ENCODE measurements at places on chromosomes 5 and 9. TPM values are rescaled to one million over a fixed set of nuclear protein-coding genes. Genes with fewer than 3 reads are reported as not detected.
A peak's percentile ranks its signal among the peaks of the same experiment; 100 is the strongest.

- no peak for DNase-seq
Observed at GRCh38 chr9:116986015-116986414, 298.9 kb downstream of the TRIM32 start.

GAPVD1 gene
- total RNA-seq: 46.0 TPM

DNA sequence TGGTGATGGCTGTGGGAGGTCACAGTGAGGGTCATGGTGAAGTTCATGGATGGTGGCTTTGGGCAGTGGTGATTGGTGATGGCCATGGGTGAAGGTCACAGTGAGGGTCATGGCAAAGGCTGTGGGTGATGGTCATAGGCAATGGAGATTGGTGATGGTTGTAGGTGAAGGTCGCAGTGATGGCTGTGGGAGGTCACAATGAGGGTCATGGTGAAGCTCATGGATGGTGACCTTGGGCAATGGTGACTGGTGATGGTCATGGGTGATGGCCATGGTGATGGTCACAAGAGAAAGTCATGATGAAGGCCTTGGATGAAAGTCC, 115.6 kb upstream of the IRX4 start:
- DNase-seq: no peak

- no peak for DNase-seq
Observed at GRCh38 chr5:37133939-37134338, 115.2 kb downstream of the CPLANE1 start.

DNA sequence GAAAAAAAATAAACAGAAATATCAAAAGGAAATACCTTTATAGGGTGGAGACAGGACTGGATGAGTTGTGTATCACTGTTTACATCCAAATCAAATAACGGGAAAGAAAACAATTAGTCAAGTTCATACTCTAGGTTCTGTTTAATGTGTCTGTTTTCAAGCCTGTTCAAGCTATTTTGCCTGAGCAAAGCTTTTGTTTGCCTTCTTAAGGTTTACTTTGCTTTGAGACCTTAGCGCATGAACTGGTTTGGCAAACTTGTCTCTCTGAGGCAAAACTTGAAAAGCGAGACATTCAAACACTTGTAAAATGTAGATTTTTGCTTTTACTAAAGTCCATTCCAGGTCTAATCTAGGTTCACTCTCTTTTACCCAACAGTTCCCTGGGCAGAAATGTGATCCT, 174.1 kb upstream of the RFX3 start:
- DNase-seq: no peak

CKMT2 gene
- 3.7 TPM for total RNA-seq

DNA sequence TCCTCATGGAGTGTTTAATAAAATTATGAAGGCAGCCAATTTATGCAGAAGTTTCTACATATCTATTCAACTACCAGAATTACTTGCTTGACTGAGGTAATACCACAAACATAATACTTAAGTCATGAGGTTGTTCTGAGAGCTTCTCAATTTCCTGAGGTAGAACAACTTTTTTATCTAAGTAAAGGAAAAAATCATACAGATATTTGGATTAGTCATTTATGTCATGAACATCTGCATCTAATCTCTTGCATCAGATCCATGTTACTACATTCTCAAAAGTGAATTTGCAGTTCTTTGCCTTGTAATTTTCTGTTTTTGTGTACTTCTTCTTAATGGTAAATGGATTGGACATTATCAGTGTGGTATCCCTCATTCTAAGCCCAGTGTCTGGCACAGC, 60.4 kb upstream of the RGMB start:
- DNase-seq: no peak

ZBTB43 gene
- total RNA-seq: 16.9 TPM

DNA sequence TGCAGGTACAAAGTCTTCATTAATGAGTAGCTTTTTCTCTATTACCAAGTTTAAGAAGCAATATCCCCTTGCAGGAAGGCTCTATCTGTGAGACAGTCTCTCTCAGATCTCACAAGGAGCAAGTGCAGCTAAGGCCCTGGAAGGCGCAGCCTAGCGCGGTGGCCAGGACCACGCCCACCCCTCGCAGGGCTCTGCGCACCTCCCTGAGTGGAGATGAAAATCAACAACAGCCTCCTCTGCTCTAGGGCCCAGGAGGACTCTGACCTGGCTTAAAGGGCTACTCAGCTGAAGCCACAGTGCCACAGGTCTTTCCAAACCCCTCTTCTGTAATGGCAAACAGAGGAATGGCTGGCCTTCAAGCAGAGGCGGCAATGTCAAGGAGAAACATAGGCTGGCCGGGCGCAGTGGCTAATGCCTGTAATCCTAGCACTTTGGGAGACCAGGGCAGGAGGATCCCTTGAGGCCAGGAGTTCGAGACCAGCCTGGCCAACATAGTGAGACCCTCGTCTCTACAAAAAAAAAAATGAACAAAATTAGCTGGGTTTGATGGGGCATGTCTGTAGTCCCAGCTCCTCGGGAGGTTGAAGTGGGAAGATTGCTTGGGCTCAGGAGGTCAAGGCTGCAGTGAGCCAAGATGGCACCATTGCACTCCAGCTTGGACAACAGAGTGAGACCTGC, 11.9 kb downstream of the SEC16A start:
- no peak for DNase-seq

- DNase-seq: no peak
Observed at GRCh38 chr9:126095546-126096190, 231.0 kb upstream of the MVB12B start.

ACOT12 gene
- total RNA-seq: not detected

- no peak for DNase-seq
Observed at GRCh38 chr5:82119889-82120288, 148.1 kb downstream of the ATG10 start.

DNA sequence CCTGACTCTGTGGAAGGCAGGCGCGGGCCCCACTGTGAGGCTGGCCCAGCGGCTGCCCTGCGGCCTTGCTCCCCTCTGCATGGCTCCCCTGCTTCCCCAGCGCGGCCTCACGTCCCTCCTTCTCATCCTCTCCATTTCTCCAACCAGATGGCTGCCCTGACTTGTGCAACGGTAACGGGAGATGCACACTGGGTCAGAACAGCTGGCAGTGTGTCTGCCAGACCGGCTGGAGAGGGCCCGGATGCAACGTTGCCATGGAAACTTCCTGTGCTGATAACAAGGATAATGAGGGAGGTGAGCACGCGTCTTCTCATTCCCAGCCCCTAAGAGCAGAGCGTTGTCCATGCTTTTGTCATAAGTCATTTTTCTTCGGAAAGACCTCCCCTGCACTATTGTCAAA, 129.0 kb upstream of the WWC1 start:
- DNase-seq: no peak

- peak; percentile 62 for DNase-seq
Observed at GRCh38 chr9:91857291-91858212, 92.5 kb downstream of the ROR2 start.

PCDHB5 gene
- 29.4 TPM for total RNA-seq

GRCh38 chr9:87546704-87547103, 49.0 kb downstream of the DAPK1 start:
- DNase-seq: no peak

TESK1 gene
- total RNA-seq: 62.3 TPM

DPH7 gene
- total RNA-seq: 58.8 TPM

DNA sequence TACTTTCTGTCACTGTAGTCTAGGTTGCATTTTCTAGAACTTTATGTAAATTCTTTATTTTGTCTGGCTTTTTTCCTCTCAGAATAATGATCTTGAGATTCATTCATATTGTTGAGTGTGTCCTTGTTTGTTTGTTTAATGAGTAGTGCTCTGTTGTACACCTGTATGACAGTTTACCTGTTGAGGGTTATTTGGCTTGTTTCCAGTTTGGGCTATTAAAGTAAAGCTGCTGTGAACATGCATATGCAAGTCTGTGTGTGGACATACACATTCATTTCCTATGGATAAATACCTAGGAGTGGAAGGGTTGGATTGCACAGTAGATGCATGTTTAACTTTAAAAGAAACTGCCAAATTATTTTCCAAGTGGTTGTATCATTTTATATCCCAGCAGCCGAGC, 30.4 kb downstream of the MVB12B start:
- no peak for DNase-seq

F2RL1 gene
- 6.5 TPM for total RNA-seq

GRCh38 chr9:12956261-12956660, 181.4 kb downstream of the LURAP1L start:
- no peak for DNase-seq

DNA sequence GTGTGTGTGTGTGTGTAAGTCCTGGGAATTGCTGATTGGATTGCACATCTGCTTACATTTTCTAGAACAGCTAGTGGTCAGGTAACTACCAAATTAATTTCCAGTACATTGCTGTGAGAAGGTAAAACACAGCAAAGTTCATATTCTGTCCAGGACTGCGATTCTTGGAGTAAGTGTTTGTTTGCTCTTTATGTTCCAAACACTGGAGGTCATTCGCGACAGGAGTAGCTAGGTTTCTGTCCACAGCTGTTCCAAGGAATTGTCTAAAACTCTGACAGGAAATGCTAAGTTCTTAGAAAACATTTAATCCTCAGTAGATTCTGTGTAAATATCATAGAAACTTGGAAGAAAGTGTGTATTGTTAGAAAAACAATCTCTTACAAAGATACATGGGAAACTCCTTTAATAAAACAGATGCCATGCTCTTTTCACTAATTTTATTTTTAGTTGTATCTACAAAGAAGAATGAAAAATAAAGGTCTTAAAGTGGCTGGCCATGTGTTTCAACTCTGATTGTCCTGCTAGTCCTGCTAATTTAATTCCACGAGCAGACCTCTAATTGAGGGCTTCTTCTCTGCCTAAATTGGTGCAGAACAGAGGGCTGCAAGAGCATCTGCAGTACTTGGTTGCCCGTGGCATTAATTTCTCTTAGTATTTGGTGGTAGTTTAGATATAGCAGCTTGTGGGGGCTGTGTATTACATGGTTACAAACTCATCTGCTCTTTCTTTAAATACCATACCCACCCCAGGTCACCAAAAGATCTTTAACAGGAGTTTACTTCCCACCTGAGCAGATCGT, 464.5 kb downstream of the RASEF start:
- DNase-seq: no peak

DNA sequence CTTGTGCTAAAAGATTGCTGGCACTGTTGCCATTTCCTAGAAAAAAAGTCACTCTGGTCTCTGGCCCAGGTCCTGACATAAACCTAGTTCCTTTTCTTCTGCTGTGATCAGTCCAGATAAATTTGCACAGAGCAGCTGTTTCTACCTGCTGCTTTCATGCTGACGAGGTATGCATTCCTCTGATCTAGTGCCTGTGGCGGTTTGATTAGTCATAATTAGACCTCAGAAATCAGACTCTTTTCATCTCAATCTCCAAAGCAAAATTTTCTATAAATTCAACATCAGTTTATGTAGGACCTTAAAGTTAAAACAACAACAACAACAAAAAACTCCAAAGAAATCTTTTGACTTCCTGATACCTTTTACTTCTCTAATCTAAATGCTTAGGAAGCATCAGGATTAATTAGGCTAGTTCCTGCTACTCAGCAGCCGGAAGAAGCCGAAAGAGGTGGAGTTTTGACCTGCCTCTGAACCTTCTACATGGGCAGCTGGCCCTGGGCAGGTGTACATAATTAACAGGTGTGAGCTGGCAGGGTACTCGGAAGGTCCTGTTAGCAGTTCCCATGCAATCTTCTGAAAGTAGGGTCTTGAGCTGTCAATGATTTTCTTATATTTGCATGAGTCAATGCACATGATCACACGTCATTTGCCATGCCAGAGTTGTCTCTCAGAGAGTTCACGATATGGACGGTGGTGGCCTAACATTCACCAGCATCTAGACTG, 83.3 kb upstream of the CCDC112 start:
- DNase-seq: no peak

GRCh38 chr9:17775656-17776055, 196.8 kb downstream of the SH3GL2 start:
- DNase-seq: no peak

PCDHAC1 gene
- total RNA-seq: 7.7 TPM

GRCh38 chr5:146789712-146790653, 88.6 kb downstream of the PPP2R2B start:
- no peak for DNase-seq
